ENCODE measurements at places on chromosomes 4 and X.

GRCh38 chrX:132144061-132144460 is 16.2 kb upstream of the FRMD7 start:
- no peak for DNase-seq

DNA sequence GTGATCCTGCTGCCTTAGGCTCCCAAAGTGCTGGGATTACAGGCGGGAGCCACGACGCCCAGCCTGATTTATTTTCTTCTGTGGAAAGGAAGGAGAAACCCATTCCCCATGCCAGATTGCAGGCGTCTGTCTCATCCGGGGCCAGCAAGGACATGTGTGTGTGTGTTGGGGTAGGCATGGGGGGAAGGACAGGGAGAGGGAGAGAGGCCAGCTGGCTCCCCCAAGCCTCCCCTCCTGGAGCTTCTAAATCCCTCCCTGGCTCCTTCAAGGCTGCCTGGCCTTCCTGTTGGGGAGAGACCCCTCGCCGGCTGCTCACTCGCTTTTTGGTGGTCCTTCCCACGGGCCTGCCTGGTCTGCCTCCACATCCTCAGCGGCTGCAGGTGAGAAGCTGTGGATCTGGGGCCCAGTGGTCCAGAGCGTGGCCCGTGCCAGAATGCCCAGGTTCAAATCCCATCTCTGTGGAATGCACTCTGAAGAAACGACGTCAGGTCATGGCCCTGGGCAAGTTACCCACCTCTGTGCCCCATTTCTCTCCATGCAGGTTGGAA is 1.3 kb upstream of the PLXNB3 start:
- no peak for DNase-seq

GRCh38 chrX:14936561-14936960 is 63.3 kb downstream of the MOSPD2 start:
- peak; percentile 60 for DNase-seq

DNA sequence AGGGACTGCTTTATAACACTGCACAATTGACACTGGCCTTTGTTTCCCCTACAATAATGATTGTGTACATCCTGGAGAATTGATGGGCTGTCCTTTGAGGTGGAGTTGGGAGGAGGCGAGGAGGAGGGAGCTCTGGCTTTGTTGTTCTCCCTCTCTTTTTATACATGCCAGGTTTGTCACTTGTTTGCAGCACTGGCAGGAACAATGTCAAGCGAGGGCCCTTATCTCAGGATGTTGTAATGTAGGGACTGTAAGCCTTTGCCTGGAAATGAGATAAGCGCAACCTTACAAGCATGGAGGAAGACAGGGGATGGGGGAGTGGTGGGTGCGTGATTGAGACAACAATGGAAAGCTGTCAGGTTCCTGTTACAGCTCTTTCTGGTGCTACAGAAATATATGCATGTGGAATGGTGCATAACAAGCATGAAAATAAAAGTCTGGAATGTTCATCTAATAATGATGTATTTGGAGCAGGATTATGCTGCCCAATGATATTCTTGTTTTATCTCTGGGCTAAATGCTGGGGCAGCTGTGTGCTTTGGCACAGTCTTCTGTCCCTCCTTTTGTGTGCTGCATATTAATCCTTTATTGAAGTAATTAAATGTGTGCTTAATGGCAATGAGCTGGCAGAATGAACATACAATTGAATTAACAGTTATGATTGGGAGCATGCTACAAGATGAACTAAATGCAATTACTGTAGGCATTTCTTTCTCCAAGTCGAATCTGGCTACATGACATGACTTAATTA is 294.4 kb downstream of the GPAT3 start:
- no peak for DNase-seq

- DNase-seq = peak; percentile 46
Observed at GRCh38 chrX:149570668-149571067, 16.6 kb downstream of the MAGEA9B start.

- no peak for DNase-seq
Observed at GRCh38 chrX:123834116-123834515, 25.7 kb upstream of the XIAP start.

DNA sequence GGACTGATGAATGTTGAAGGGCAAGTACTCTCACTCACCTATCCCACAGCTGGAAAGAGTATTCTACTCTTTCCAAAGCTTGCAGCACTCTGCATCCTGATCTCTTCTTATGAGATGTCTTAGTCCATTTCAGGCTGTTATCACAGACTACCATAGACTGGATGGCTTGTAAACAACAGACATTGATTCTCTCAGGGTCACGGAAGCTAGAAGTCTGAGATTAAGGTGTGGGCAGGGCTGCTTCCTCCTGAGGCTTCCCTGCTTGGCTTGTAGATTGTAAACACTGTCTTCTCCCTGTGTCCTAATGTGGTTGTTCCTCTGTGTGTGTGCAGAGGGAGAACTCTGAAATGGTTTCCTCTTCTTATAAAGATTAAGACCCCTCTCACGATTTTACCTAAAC is 131.2 kb downstream of the MXRA5 start:
- no peak for DNase-seq

DNA sequence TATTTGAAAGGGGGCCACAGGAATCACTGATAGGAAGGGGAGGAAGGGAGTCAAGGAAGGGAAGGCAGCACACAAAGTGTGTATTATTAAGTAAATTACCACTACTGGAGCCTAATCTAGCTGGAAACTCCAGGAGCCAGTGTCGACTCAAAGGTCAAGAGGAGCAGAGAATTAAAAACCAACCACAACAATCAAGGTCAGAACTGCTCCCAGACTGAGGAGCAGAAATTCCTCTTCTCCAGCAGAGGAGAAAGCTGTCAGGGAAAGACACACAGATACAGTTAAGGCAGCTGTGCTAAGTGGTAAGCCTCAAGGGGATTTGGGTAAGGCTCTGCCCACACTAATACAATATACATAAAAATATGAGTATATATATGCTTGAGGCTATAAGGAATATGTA is 87.5 kb upstream of the PTPN13 start:
- DNase-seq = no peak

DNA sequence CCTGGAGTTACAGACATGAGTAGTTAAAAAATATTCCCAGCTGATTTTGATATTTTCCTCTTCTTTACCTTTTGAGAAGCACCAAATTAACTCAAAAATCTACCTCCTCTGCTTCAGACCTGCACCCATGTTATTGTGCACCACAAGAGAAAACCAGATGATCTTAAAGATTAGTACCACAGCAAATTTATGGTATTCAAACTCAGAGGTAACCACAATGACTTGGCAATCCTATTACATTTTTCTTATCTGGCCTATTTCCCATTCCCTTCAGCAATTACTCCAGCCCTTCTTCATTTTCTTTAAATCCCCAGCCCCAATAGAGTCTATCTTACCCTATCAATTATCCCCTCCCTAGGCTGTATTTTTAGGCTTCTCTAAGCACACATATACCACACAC is 535.1 kb downstream of the FAT4 start:
- DNase-seq = peak; percentile 78

DNA sequence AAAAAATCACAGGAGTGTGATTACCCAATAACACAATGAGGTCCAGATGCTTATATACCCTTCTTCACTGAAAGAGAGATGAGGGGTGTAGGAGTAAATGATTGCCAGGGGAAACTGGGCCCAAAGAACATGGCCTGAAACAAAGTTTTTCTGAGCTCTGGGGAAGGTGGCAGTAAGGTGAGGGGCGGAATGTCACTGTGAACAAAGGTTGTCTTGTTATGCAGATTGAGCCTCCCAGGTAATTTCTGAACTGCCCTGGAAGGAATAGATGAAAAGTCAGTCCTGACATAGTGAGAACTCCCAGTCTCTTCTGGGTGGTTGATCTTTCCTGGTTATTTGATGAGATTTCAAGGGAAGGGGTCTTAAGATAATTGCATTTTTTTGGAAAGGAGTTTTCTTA is 2.5 kb upstream of the TMEM47 start:
- no peak for DNase-seq

DNA sequence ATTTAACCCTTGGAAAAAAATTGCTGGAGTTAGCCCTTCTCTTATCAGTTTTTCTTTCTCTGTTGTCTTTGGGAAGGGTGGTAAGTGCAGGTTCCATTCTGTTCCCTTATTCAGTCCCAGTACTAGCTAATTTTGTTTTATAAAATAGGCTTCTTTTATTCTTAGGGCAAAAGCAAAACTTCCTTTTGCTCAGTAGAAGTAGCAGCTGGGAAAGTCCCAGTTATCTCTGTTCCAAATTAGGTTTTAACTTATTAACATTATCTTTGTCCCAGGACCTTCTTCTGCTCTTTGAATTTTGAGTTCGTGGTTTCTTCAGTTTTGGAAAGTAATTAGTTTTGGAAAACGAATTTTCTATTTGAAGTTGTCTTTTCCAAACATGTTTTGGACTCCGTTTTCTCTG is 61.1 kb downstream of the BANK1 start:
- no peak for DNase-seq

GRCh38 chr4:80390178-80390577 is 54.6 kb downstream of the CFAP299 start:
- no peak for DNase-seq

DNA sequence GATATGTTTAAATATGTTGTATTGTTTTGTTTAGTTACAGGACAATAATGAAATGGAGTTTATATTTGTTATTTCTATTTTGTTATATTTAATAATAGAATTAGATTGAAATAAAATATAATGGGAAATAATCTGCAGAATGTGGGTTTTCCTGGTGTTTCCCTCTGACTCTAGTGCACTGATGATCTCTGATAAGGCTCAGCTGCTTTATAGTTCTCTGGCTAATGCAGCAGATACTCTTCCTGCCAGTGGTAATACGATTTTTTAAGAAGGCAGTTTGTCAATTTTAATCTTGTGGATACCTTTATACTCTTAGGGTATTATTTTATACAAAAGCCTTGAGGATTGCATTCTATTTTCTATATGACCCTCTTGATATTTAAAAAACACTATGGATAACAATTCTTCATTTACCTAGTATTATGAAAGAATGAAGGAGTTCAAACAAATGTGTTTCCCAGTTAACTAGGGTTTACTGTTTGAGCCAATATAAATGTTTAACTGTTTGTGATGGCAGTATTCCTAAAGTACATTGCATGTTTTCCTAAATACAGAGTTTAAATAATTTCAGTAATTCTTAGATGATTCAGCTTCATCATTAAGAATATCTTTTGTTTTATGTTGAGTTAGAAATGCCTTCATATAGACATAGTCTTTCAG is 26.9 kb downstream of the NUDT6 start:
- DNase-seq = peak; percentile 35

DNA sequence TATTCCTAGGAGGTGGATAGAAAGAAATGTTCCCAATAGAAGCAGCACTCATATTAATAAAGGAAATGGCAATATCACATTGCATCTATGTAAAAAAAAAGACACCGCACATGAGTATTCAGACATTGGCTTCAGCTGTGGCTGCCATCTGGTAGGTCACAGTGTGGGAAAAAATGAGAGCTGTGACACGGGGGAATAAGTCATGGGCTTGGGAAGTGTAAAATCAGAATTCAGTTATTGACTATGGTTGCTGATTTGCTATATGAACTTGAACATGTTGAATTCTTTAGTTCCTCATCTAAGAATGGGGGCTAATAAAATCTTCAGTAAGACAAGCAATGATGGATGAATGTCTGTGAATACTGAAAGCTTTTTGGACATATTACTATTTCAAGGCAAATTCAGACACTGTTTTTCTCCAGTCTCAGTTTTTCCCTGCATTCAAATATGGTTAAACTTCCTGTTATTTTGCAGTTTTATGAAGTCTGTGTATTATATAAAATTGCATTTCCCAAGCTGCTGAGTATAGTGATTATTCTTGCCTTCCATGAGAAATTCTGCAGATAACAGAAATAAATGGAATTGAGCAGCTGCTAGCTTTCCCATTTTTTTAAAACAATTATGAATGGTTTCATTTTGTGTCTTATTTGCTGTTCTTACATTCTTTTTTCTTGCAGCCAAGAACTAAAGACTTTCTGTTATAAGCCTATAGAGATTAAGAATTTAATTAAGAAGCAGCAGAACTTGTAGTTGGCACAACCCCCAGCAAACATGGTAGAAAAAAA is 221.0 kb downstream of the ANKRD50 start:
- DNase-seq = no peak

GRCh38 chr4:57125996-57126395 is 15.8 kb upstream of the IGFBP7 start:
- no peak for DNase-seq

- DNase-seq = no peak
Observed at GRCh38 chrX:44967221-44967620, 94.2 kb downstream of the KDM6A start.

- DNase-seq = peak; percentile 49
Observed at GRCh38 chrX:38232079-38232686, 11.5 kb upstream of the SRPX start.

GRCh38 chr4:53060278-53060677 is 198.2 kb downstream of the RASL11B start:
- no peak for DNase-seq

GRCh38 chr4:139988863-139989765 is 164.9 kb downstream of the MAML3 start:
- DNase-seq = peak; percentile 96

- DNase-seq = no peak
Observed at GRCh38 chr4:165569031-165569430, 190.2 kb downstream of the CPE start.

GRCh38 chrX:78665342-78665741 is 6.2 kb upstream of the RTL3 start:
- DNase-seq = peak; percentile 37

DNA sequence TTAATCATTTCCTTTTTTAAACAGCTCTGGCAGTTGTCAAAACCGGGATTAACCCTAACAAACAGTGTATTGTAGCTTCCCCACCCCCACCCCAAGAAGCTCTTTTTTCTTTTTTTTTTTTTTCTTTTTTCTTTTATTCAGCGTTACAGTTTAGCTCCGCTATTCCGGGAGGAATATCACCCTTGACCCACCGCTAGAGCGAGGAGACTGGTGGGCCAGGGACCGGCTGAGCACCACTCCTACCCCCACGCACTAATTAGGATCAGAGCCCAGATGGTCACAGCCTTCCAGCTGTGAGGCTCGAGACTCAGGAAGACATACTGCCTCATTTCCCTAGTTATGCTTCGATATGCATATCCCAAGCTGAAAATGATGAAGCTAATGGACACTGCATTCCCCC is 2.0 kb downstream of the PARM1 start:
- no peak for DNase-seq

DNA sequence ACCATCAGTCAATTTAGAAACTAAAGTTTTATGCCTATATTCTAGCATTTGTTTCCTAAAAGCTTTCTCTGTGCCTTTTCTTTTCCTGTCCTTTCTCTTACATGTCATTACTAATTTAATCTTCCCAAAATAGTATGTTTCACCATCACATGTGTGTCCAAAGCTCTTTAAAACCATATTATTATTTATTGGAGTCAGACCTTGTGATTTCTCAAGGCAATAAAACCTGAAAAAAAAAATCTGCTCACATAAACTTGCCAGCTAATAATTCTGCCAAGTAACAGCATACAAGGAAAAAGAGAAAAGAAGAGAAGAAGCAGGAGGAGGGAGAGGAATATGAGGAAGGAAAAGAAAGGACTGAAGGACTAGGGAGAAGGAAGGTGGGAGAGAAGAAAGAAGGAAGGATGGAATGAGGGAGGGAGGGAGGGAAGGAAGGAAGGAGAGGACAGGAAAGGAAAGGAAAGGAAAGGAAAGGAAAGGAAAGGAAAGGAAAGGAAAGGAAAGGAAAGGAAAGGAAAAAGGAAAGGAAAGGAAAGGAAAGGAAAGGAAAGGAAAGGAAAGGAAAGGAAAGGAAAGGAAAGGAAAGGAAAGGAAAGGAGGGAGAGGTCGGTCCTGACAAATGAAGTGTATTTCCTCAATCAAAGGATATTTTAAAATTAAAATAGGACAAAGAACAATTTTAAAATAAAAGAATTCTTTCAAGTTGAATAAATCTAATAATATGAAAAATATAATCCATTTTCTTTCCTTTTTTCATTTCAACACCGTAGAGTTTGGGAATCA is 57.4 kb downstream of the ANTXR2 start:
- DNase-seq = no peak
